ENCODE measurements at places on chromosomes 11 and 22.

DNA sequence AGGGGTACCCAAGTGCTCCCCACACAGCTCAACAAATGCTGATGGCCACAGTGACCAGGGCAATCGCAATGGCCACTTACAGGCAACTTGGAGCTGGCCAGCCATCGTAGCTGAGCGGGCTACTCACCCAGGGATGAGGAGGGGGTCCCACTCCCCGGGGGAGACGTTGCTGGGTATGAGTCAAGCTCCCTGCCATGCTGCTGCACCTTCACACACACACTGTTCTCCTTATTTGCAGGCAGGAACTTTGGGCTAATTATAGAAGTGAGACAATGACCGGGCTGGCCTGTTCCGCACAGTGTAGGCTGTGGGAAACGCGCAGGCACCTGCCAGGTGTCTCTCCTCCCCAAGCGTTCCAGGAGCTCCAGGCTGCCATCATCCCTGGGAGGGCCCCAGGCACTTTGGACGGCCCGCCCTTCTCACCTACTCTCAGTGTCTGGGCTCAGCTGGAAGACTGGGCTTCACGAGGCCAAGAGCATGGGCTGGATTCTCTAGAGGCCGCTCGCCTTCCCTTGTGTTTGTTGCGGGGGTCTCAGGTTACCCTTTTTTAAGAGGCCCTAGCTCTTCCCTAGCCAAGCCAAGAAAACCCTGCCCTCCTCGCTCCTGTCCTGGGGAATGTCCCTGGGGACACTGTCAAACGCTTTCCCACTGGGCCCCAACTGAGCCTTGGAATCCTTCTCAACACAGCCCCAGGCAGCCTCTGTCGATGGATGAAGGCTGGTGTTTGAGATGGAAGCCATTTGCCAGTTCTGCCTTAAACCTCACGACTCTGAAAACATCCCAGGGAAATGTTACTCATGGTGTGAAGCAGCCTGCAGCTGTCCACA is 73.0 kb downstream of the RTL6 start:
- no peak for DNase-seq

- no peak for DNase-seq
Observed at GRCh38 chr11:80993536-80993935, 1552.7 kb upstream of the TENM4 start.

GRCh38 chr22:20904008-20904979 is 12.9 kb upstream of the CRKL start:
- DNase-seq = no peak

- DNase-seq = no peak
Observed at GRCh38 chr11:100872951-100873740, 186.1 kb downstream of the ARHGAP42 start.

DNA sequence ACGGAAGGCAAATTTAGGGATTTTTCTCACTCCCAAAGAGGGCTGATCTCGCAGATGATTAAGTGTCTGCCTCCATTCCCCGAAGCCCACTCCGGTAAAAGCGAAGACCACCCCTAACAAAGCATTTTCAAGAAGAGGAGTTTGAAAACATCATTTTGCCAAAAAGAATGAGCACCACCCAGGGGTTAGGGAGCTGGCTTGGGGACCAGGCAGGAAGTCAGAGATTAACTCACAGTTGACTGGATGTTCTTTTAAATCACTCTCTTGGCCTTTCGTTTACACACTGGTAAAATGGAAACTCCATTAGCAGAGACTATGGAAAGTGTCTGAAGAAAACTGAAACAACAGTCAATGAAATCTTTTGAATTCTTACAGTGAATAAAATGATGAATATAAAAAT is 7.9 kb upstream of the TRIM44 start:
- DNase-seq = no peak

DNA sequence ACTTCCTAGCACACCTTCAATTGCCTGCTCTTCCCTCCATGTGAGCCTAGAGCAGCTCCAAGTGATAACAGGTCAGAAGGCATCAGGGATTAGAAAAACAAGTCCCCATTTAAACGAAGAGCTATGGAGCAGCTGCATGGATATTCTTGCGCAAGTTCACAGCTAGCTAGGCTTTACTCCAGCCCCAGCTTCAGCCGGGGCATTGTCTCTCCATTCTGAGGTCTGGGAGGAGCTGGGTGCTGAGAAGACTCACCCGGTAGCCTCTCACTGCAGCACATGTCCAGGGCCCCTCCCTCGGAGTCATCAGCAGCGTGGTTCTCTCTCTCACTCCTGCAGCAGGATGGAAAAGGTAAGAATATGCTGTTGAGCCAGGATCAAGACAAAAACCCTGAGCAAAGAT is 26.0 kb downstream of the PTPN5 start:
- no peak for DNase-seq

- DNase-seq = no peak
Observed at GRCh38 chr11:17766590-17766989, 32.0 kb downstream of the KCNC1 start.

GRCh38 chr22:44280665-44281188 is 32.0 kb downstream of the SHISAL1 start:
- no peak for DNase-seq

- no peak for DNase-seq
Observed at GRCh38 chr22:42151924-42152635, 21.5 kb upstream of the CYP2D6 start.

GRCh38 chr22:48651036-48651890 is 1176.4 kb downstream of the BRD1 start:
- no peak for DNase-seq

GRCh38 chr11:61771195-61771894 is 18.9 kb downstream of the MYRF start:
- no peak for DNase-seq

DNA sequence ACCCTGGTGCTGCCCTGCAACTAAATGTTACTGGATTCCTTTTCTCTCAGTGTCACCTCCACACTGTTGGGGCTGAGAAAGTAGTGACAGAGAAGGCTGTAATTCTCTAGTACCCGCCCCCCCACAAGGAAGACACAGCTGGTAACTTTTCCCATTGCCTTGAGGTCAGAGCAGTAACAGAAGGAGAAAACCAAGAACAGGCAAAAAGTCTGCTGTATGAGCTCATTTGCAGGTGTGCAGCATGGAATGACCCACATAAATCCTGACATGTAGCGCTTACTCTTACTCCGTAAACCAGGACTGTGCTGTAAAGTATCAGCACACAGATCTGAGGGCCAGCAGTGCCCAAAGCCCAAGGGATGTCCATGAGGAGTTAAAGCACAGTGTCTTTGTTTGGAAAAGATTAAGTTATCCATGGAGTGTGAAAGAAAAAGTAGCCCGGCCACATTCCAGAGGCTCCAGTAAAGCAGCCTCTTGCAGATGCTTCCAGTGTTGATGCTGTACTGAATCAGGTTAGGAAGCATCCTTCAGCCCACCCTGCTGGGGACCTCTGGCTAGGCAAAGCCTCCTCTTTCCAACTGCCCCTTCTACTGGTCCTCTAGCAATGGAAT is 120.7 kb downstream of the PLEKHA7 start:
- DNase-seq = no peak

DNA sequence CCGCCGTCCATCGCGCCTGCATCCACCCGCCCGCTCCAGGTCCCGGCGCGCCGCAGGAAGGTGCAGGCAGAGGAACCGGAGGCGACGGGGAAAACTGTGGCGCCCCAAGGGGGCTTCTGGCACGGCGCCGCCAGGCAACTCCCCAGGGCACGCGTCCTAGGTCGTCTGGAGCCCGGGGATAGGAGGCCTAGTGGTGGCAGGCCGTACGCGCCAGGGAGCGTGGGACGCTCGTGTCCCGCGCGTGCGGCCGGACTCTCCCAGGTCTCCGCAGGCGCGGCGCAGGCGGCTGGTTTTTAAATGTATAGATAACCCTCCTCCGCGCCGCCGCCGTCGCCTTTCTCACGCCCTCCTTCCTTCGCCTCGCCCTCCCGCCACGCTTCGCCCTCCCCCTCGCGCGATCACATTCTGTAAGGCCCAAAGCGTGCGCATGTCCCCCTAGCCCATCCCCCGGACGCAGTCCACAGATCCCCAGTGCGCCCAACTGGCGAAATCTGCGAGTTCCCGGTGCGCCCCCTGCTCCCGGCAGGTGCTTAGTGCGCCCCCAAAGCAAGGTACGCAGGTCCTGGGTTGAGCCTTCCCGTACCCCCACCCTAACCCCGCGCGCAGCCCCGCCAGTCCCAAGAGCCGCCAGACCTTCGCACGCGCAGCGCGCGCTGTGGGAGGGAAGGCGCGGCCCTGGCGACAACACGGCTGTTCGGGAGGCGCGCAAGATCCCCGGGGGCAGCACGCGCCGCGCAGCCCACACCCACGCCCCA is at the start of gene ASCL2:
ASCL2 (minus strand) TSS at position 267 of the 755 bp plus-strand sequence; CDS start at position 11, 256 bp downstream.
- DNase-seq = no peak

DNA sequence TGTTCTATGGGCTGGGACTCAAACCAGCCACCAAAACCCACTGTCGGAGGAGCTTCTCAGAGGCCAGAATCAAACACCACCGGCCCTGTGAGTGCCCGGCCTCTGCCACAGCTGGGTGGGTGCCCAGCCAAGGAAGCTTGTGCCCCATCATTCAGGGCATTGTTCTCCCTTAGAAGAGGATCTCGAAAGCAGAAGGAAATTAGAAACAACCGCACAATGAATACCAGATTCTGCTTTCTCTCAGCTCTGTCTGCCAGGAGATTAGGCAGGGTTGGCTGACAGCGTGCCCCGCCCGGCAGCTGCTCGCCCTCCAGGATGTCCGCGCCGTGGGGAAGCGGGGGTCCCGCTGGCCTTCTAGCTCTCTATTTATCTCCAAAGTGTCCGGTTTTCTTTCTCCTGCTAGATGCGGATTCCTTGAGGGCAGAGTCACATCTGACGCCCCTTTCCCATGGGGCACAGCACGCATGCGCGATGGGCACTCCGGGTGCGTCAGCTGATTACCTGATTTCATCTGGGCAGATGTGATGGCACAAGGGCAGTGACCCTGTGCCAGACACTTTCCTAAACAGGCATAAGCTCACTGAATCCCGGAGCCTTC is 25.5 kb downstream of the SCGB1A1 start:
- peak; percentile 36 for DNase-seq

- DNase-seq = no peak
Observed at GRCh38 chr11:13224324-13224723, 53.3 kb upstream of the BMAL1 start.

- DNase-seq = no peak
Observed at GRCh38 chr11:34044664-34045485, 6.7 kb upstream of the CAPRIN1 start.

GRCh38 chr22:18114495-18114894 is 3.9 kb downstream of the TUBA8 start:
- DNase-seq = no peak

GRCh38 chr11:28835317-28835716 is 727.1 kb downstream of the METTL15 start:
- no peak for DNase-seq

DNA sequence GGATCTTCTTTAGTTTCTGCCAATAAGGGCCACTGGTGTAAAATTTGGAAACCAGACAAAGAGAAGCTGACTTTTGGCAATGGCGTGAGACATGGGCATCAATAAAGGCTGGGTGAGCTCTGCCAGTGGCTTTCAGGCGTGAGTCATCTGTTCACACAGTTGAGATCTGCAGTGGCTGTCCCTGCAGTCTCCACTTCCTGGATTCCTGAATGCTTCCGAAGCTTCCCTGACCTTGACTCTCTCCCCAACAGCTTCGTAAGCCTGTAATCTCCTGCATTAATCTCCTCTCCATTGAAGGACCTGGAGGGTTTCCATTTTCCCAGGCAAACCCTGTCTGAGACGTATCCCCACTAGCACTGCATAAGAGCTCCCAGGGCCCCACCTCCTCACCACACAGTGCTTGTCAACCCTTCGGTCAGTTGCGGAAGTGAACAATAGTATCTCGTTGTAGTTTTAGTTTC is 574.7 kb downstream of the TBC1D22A start:
- no peak for DNase-seq

- no peak for DNase-seq
Observed at GRCh38 chr11:62889484-62890437, 9.1 kb downstream of the SLC3A2 start.

DNA sequence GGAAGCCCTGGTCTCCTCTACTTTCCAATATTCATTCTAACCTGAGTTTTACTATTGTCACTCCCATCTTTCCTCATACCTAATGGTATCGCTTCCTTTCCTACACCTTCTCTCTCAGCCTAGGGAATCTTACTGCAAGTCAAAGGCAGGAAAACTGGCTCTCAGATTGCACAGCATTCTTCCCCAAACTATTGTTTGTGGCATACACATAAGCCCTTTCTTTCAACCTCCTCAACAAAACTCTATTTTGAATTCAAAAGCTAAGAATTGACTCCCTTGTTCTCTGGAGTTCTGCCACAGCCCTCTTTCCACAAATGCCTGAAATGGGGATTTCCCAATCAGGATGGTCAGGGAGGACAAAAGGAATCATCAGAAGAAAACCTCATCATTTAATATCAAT is 181.5 kb downstream of the FAM76B start:
- no peak for DNase-seq

DNA sequence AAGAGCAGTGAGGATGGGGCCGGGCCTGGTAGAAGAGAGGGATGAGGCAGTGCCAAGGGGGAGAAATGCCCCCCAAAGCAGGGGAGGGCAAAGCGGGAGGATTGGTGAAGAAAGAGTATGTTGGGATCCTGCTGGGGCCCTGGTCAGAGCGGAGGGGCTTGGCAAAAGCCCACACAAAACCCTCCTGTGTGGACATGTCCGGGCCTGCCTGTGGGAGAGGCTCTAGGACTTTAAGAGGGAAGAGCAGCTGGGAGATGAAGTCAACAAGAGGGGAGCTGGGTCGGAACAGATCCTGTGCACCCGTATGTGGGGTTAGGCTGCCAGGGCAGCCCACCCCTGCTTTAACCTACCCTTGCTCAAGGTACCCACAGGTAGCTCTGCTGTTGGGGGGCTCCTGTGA is 25.8 kb downstream of the ART5 start:
- DNase-seq = no peak

- no peak for DNase-seq
Observed at GRCh38 chr22:40627612-40628011, 8.9 kb downstream of the MRTFA start.

DNA sequence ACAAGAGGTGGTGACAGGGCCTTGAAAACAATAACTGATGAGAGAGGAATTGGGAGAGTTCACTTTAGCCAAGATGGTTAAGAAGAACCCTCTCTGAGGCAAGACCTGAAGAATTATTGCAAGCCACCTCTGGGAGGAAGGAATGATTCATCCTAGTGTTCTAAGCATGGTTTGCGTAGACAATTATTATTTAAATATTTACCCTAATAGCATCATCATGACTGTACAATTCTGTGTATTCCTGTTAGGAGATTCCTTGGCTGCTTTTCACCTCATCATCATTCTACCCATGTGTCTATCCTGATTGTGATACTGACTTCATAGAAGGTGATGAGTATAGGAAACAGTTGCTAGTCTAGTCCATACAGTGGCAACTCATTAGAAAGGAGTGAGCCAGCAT is 264.4 kb downstream of the DDX10 start:
- DNase-seq = no peak

GRCh38 chr22:49936018-49936972 is 17.9 kb downstream of the CRELD2 start:
- peak; percentile 97 for DNase-seq

GRCh38 chr11:78973876-78974275 is 399.2 kb upstream of the NARS2 start:
- DNase-seq = no peak

- no peak for DNase-seq
Observed at GRCh38 chr11:114228435-114229411, 67.5 kb upstream of the NNMT start.
